ENCODE measurements at places on chromosomes 11 and 22.

GRCh38 chr11:128474036-128474874 lies 113.1 kb downstream of the ETS1 start:
- DNase-seq = peak; percentile 39

GRCh38 chr22:50507991-50508884 lies at the start of gene NCAPH2:
Gene NCAPH2, plus strand, starts transcription at chr22:50508224. Its CDS starts 114 bp downstream, at chr22:50508338.
- peak; percentile 98 for DNase-seq

DNA sequence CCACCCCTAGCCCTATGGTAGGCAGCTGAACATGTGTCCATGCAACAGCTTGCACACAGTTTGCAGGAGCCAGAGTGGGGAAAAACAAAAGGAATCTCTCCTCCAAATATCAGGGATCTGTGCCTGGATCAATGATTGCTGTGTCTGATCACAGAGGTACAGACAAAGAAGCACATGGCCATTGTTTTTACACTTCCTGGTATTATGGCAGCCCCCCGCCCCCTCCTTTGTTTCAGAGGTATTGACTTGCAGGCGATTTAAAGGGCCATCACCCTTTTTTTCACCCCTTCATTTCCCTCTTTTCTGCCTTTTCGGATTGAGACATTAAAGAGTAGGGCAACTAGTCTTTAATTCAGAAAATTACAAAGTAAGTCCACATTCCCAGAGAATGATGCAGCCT lies 453.0 kb upstream of the LUZP2 start:
- DNase-seq = no peak

DNA sequence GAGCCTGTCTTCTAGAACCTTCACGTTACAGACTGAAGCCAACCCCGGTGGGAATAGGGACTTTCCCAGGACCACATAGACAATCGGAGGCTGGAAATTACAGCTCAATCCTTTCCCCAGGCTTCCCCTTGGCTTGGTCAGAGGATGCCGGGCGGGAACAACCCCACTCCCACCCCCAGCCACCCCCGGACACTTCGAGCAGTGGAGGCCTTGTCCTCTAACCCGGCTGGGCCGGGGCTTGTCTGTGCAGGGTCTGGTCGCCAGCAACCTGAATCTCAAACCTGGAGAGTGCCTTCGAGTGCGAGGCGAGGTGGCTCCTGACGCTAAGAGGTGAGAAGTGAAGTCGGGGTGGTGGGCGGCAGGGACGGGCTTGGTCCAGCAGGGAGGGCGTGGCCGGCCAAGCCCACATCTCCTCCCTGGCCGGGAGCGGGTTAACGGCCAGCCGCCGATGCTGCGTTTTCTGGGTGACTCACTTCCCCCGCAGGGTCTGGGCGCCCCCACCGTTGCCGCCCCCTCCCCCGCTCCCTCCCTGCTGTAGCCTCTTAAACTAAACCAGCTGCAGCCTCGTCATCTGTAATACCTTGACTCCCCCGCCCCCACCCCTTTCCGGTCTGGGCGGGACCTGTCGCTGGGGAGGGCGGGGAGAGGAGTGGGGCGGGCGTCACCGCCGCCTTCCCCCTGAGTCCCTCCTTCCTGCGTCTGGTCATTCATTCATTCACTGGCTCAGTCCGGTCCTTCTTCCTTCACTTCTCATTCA lies 1.5 kb downstream of the LGALS1 start:
- peak; percentile 87 for DNase-seq

DNA sequence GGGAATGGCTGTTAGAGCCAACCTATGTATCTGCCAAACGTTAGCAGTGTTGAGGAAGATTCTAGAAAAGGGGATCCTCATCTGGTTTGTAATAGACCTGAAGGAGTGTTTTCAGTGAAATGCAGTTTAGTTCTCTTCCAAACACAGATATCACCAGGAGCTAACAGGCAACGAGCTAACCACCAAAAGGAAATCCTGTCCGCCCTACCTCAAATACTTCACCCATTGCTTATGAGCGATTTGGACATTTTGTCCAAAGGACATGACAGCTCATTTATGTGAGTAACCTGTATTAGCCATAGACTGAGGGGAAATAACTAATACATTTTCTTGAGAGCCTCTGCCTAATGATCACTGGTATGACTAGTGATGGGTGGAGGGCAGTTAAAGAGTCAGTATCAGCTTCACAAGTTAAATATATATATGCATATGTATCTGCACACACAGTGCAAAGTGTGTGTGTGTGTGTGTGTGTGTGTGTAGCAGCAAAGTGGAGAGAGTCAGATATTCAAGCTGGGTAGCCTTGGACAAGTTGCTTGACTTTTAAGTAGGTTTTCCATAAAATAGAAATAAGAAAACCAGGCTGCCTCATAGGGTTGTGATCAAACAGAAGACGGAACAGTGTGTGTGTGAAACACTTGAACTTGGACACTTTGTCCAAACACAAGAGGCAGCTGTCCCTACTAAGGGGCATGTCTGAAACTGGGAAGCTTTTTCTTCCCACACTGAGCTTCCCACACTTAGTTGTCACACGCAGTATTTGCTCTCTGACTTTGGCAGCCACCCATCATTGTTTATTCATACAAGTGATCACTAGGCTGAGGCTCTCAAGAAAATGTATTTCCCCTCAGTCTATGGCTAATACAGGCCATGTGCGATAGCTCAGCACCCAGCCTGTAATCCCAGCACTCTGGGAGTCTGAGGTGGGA lies 940 bp upstream of the C11orf91 start:
- DNase-seq = no peak

DNA sequence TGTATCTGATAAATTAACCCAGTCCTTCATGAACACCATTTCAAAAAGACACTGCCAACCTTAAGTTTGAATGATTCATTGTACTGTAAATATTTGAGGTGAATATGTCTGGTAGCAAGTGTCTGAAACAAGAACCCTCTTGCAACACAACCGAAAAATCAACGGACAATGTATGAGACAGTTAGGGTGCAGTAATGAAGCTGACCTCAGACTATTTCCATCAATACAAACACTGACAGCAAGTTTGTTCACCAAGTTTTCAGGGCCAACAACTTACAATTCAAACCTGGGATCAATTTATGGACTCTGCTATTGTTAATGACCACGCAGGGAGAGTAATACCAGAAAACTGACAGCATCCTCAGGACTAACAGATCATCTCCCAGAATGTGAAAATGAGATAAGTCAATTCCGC lies 126.3 kb downstream of the CADM1 start:
- DNase-seq = no peak

DNA sequence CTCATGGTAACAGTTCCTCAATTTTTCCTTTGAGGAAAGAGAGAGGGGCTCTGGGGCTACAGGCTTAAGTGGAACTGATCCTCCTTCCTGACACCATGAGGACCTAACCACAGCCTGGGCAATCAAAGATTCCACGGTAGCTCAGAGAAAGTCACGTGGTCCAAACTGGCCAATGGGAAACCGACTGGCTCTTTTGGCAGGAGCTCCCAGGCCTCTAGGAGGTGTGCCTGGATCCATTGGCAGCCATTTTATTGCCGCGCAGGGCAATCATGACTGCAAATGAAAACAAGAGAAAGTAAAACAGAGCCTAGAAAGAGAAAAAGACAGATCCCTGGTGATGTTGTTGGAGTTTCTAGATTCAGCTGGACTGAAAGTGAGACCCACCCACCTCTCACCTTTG lies 27.3 kb upstream of the ASPHD2 start:
- DNase-seq = no peak

GRCh38 chr11:15280393-15280792 lies 165.7 kb downstream of the INSC start:
- DNase-seq = no peak

DNA sequence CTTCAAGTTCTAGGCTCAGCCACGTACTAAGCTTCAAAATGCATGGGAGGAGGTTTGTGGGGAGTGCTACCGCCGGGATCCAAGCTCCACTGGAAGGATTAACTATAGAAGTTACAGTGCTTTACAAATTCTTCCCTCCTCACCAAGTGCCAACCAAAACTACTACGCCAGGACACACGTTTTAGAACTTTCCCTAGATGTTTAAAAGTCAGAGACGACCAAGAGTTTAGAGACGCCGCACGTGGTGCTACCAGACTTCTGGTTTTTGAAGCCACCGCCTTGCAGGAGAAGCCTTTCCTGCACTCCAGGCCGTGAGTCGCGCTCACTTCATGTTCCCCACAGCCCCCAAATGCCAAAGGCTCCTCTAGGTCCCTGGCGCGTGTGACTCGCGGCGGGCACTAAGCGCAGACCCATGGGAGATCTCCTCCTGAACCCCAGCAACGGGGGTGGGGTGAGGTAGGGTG lies 734 bp downstream of the SNU13 start:
- peak; percentile 50 for DNase-seq

All from Right ventricle myocardium superior (tissue), 1 donor.